ENCODE measurements at places on chromosomes 6 and 20.

- DNase-seq, result no peak
These were observed 86.4 kb upstream of the CLDN20 start for GRCh38 chr6:155177363-155177961.

DNA sequence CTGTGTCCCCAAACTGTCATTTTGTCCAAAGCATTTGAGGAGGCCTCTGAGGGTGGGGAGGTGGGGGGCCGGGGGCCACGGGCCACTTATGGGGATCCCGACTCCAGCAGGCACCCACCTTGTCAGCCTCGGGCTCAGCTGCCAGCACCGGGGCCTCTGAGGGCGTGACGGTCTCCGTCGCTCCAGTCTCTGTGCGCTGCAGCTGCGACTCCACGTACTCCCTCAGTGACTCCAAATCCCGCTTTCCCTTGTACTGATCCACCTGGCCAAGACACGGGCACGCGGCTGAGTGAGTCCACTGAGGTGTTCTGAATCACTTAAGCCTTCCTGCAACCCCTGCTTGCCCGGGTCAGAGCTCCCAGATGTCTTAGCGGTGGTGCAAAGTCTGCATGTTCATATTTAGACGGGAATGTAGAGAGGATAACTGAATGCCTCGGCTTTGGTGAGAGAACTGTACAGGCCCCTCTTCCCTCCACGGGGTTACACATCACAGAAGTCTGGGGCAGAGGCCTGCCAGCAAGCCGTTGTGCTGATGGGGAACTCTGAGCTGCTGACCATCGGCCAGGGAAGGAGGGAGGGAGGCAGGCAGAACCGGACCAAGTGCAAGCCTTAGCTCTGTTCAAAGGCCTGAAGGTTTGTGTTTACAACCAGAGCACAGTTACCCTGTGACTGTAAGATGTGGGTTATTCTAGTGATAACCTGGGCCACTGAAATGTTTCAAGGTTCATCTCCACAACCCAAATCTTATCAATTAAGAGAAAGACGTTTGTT is 21.8 kb downstream of the TXNDC5 start:
- no peak for DNase-seq

DNA sequence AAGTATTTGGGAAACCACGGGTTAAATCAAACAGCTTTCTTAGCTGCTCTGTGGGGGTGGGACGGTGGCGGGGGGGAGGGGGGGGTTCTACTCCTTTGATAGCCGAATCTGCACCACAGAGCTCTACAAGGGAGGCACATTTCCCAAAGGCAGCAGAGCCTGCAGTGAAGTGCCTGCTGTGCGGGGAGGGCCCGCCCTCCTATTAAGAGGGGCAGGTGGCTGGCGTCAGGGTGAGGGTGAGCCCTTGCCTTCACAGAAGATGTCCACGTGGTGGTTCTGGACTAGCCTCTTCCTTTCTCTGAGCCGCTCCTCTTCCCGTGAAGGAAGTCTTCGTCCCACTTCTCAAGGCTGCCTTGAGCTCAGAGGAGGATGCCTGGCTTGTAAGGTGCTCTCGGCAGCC is 174.9 kb upstream of the THBS2 start:
- no peak for DNase-seq

DNA sequence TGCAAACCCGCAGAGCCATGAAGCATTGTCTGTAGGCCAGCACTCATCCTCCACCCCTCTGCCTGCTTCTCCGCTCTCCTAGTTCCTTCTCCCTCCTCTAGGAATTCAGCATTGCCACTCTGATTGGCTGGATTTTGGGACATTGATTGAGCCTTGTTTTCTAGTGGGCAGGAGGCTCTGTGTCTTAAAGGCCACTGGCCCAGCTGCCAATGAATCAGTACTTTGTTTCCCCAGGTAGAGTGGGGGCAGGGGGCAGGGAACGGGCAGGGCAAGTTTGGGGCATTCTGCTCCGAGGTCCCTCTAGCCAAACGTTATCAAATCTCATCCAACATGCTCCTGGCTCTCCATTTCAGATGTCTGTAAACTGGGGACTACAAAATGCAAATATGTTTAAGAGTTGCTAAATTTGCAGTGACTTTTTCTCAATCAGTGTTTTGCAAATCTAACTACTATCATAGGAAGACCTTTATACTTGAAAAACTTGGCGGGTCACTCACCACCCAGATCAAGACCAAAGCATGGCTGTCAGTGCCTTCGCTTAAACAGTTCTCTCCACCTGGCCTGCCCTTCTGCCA is 10.4 kb upstream of the BPI start:
- DNase-seq, result no peak

GRCh38 chr6:55825402-55826051 is 49.9 kb downstream of the BMP5 start:
- no peak for DNase-seq

GRCh38 chr20:20362774-20363433 is 5.0 kb upstream of the INSM1 start:
- no peak for DNase-seq

DNA sequence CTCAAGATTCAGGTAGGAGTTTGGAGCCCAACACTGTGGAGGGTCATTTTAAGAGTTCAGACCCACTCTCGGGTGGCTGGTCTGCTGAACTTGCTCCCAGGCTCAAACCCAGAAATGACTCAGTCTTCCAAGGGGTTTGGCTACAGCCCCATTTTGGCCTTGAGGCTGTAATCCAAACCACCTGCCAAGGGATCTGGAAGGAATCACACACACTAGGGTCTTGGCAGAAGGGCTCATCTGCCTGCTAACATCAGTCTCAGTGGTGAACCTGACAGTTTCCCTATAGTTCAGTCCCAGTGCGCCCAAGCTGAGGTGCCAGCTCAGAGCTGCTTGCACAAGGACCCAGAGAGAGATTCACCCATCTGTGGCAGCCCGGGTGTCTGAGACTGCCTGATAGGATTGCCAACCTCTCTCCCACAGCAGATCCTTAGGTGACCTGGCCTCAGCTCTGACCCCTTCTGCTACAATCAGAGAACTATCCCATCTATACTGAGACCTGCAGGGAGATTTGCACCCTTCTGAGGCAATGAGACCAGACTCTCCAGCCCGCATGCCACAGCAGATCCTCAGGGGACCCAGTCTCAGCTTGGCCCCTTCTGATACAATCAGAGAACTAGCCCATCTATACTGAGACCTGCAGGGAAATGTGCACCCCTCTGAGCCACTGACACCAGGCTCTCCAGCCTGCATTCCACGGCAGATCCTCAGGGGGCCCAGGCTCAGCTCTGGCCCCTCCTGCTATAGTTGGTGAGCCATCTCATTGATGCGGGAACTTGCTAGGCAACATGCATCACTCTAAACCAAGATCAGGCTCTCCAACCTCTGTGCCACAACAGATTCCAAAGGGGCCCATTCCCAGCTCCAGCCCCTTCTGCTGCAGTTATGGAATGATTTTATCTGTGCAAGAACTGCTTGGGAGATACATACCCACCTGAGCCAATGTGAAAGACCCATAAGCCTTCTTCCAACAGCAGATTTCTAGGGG is 48.2 kb downstream of the THBS2 start:
- no peak for DNase-seq

DNA sequence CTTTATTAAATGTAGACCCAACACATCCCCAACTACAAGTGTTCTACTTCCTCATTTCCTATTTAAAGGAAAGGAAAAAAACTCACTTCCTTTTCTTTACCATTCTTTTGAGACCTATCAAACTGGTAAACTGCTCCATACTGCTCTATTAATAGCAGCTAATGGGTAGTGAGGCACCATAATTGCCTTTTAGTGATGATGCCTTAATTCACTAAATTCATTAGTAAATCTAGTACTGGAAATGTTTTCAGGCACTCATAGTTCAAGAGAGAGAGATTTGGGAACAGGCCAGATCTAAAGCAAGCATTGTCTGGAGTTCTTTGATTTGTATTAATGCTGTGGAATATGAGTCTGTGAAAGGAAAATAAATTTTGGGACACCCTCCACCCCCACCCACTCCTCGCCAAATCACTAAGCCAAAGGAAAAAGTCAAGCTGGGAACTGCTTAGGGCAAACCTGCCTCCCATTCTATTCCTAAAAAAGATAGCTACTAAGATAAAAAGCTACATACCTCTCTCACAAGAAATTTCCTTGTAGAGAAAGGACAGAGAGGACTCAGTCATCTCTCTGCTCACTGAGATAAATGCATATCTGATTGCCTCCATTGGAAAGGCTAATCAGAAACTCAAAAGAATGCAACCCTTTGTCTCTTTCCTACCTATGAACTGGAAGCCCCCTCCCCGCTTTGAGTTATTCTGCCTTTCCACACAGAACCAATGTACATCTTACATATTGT is 13.6 kb upstream of the IBTK start:
- no peak for DNase-seq

DNA sequence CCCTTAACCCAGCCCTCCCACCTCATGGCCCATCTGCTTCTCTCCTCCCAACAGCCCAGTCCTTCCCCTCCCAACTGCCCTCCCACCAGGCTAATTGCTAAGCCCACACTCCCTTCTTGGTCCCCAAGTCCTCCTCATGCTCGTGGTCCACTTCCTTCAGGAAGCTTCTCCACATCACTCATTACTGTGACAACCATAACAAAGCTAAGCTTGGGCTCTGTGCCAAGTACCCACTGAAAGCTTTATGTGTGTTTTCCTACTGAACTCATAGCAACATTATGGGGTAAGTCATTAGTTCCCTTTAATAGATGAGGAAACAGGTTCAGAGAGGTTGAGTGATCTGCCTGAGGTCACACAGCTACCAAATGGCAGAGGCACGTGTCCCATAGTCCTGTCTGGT is 16.2 kb downstream of the FRS3 start:
- no peak for DNase-seq

- DNase-seq, result no peak
These were observed 41.0 kb upstream of the GLP1R start for GRCh38 chr6:39007575-39007974.

GRCh38 chr6:52221302-52221701 is 23.0 kb downstream of the IL17F start:
- DNase-seq, result no peak

DNA sequence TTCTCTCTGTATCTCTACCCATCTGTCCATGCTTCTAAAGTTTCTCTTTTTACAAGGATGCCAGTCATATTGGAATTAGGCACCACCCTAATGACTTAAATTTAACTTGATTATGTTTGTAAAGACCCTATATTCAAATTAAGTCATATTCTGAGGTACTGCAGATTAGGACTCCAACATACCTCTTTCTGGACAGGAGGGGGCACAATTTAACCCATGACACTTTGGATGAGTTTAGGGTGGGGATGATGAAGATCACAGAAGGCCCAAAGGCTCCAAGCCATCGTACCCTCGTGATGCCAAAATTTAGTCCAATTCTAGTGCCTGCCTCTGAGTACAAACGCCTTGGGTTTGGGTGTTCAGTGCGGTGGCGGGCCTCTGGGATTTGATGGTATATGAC is 15.0 kb upstream of the NKX2-2 start:
- DNase-seq, result no peak
